ENCODE measurements at places on chromosomes 5 and 9.

GRCh38 chr5:133297293-133297692 lies 245.5 kb downstream of the HSPA4 start:
- no peak for DNase-seq

DNA sequence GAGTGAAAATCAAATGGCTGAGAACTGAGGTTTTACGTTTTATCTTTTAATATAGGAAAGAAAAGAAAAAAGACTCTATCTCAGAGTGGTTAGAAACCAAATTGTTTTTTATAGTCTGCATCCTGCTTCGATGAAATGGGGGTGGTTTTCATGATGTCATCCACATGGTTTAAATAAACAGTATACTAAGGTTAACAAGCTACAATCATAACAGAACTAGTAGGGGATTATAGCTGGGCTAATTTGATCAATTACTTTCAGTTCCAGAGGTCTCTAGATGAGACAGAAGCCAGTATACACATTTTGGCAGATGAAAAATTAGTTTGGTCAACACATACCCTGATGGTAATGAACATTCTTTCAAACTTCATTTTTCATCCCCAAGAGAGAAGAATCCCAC lies 106.3 kb upstream of the SNX2 start:
- DNase-seq: no peak

DNA sequence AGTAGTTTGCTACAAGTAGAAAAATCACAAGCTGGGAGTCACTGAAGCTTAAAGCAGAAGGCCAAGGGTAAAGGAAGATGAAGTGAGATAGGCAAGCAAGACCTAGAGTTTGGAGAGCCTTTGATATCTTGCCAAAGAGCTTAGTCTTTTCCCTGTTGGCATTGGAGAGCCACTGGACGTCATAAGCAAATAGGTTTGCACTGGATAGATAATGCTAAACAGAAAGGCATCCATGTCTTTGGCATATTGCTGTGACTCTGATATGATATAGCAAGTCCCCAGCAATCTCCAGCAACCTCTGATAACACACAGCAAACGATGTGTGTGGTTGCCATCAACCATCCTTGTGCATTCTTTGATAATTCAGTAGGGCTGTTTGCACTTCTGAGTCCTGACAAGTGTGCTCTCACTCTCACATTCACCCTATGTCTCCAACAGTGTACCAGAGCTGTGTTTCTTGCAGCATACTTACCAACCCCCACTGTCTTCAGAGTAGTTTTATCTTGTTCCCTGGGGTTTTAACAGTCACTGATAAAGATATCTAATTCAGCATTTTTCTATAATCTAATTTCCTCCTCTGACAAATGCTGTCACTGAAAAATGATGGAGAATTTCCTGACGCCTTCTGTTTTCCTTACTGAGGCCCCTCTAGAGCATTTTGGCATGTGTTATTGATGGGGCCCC lies 16.9 kb upstream of the FREM1 start:
- DNase-seq: no peak

DNA sequence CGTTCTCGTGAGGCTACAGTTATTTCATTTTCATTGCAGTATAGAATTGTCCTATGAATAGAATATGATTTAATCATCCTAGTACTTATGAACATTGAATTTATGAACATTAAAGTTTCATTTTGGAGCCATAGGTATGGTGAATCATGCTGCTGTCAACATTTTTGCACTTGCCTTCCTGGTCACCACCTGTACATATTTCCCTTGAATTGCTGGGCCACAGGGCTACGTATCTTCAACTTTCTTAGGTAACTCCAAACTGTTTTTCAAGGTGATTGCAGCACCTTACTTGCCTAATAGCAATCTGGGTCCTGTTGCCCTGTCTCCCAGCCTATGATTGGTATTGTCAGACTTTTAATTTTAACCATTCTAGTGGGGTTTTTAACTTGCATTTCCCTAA lies 6.5 kb upstream of the RNF145 start:
- DNase-seq: no peak

- no peak for DNase-seq
Observed at GRCh38 chr5:92177926-92178487, 794.9 kb upstream of the ARRDC3 start.

DNA sequence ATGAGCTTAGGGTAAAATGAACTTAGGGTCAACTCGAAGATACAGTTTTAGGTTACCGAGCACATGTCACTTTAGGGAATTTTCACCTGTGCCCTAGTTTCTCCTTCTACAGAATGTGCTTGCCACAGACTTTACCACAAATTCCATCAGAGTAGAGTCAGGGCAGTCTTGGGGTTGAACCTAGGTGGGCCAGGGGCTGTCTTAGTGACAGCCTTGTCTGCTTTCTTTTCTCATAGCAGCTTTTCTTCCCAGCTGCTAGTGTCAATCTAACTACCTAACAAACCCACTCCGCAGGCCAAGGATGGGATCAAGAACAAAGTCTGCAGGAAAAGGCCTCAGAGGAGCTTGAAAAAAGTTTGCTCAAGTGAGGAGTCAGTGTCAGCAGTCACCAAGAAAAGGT lies 458.1 kb upstream of the CDH18 start:
- DNase-seq: no peak

- no peak for DNase-seq
Observed at GRCh38 chr5:9534881-9535517, 10.9 kb downstream of the SEMA5A start.

GRCh38 chr9:130143279-130143893 lies 28.8 kb upstream of the NCS1 start:
- no peak for DNase-seq

GRCh38 chr5:24059006-24059405 lies 551.6 kb downstream of the PRDM9 start:
- no peak for DNase-seq

GRCh38 chr5:136213919-136214493 lies 21.0 kb upstream of the SMIM32 start:
- DNase-seq: no peak

DNA sequence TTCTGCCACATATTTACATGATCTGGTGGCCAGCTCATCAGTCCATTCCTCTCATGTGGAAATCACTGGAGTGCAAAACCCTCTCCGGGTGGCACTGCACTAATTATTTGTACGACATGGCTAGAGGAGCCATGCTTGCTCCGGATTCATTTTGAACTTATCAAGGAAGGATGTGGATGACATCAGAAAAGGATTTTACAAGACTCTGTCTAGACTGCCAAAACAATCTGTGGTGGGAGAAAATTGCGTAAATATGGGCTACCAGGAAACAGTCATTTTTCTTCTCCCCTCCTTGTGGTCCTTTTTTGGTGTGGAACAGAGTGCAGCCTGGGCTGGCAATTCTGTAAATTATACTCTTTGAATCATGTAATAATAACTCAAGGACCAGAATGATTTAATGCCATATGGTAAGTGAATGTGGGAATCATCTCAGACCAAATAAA lies 123.4 kb upstream of the IFNE start:
- no peak for DNase-seq

DNA sequence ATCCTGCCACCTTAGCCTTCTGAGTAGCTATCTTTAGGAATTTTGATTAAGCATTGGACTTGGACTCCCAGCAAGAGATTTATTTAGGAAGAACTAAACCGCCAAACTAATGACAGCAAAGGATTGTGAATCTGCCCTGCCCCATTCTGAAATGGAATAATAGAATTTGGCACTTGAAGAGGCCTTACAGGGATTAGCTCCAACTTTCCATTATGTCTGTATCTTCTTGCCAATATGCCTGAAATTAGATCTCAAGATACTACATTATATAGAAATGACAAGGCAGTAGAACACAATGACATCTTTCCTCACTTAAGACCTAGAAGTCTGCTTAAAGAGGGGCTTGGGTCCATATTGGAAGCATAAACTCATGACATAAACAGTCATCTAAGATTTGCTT lies 77.0 kb upstream of the DPYSL3 start:
- no peak for DNase-seq

DNA sequence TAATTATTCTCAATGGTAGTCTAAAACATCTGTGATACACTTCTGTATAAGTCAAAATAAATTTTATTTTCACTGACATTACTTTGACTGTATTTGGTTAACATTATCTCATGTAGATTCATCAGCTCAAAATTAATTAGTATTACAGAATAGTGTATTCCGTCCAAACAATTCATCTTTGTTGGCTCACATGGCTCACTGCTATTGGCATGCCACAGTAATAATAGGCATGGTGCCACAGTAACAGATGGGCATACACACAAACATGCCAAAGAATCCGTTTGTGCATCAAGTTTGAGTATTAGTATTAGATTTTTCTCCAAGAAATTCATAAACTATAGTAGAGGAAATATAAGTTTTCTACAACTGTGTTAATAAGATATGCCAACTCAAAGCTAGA lies 14.2 kb downstream of the AP3B1 start:
- DNase-seq: no peak

DNA sequence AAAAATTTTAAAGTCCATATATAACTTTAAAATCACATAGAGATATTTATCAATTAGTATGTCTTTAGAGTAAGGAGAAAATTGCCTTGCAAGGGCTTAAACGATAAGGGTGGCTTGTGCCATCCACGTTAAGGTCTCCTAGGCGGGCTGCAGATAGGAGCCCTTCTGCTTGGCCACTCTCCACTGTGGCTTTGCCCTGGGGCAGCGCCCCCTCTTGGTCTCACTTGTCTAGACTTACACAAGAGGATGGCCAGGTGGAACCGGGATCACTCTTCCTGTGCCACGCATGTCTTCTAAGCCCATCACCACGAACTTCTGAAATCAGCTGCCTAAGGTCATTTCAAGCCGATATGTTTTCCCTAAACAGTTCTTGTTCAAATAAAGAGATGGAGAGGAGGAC lies 2.9 kb downstream of the FPGS start:
- no peak for DNase-seq

DNA sequence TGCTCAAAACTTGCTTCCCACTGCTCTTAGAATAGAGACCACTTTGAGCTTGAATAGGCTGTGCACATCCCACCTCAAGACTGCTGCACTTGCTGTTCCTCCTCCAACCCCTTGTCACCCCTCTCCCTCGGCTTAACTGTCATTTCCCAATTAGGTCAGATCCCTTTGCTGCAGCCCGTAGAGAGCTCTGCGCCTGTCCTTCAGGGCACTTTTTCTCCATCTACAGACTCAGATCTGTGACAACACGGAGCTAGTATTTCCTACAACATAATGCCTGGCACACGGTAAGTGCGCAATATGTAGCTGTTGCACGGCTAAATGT lies 485 bp upstream of the HABP4 start:
- DNase-seq: no peak

DNA sequence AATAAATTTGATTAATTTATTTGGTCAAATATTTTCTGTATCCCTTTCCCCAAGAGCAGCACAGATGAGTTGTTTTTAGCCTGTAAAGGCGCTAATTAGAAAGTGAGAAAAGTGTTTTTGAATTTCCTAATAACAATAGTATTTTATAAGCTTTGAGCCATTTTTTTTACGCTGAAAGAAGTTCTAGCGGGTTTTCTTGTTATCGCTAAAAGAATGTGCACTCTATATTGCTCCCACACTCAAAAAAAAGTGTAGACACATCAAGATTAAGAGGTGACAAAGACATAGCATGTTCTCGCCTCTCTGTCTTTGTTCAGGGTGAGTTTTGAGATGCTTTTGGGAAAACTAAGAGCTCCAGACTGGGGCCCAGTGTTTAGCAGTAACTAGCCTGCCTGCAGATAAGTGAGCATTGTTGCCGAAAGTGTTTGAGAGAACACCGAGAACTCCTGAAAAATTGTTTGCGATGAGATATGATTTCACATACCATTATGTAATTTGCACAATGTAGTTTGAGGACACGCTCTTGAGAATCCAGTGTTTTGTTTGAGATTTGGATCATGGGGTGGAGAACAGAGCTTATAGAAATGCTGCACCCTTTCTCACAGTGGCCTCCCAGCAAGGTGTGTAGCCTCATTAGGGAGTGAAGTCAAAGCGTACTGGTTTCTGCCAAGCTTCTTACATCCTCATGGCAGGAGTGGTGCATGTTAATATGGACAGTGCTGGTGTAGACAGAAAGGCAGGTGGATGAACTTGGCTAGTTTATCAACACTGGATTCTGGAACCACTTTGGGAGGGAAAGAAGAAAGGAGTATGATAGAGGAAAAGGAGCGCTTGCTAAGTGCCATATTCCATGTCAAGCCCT lies 1.5 kb downstream of the F2R start:
- no peak for DNase-seq

- DNase-seq: no peak
Observed at GRCh38 chr5:135913713-135914626, 18.3 kb upstream of the IL9 start.

- no peak for DNase-seq
Observed at GRCh38 chr5:147360816-147361215, 126.0 kb downstream of the STK32A start.

DNA sequence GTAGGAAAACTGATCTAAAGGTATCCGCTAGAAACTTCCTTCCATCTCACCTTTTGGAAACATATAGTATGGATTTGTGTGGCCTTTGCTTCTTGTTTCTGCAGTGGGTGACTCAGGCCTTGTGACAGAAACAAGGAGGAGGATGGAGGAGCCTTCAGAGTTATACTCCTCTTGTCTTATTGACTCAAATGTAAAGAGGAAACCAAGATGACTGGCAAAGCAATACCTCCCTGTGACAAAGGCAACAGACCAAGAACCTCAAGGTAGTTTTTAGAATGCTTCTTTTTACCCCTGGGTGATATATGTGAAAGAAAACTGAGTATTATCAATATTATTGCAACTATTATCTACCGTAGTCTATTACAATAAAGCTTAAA lies 123.3 kb upstream of the SLIT3 start:
- DNase-seq: no peak

DNA sequence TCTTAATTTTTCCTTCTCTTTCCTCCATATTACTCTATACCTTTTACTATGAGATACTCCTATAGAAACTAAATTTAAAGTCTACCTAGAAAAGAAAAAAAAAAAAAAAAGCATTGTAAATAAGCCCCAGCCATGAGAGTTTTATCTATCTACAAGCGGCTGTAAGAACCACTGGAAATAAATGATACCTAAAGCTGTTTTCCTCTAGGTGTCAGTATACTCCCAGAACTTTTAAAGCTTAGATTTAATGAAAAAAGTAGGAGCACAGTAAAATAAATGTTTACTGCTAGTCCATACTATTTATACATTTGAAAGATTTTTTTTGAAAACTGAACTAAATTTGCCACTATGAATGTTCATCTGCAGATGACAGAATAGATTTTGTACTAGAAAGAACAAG lies 26.2 kb downstream of the TYRP1 start:
- DNase-seq: no peak

DNA sequence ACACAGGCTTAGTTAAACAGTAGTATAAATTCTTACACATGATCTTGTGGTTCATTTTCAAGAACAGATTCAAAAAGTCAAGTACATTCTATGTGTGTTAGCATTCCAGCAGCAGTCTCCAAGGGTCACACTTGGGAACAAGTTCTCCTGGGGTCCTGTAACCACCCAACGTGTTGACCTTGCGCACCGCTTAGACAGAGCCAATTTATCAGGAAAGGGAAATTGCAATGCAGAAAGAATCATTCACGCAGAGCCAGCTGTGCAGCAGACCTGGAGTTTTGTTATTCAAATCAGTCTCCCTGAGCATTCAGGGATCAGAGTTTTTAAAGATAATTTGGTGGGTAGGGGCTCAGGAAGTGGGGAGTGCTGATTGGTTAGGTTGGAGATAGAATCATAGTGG lies 8.5 kb upstream of the RXFP3 start:
- DNase-seq: no peak

GRCh38 chr9:38016375-38017135 lies 52.5 kb downstream of the SHB start:
- DNase-seq: no peak

GRCh38 chr9:117046666-117047327 lies 359.7 kb downstream of the TRIM32 start:
- DNase-seq: no peak

GRCh38 chr5:148179234-148179824 lies 11.0 kb downstream of the SPINK14 start:
- DNase-seq: no peak
